ENCODE measurements at places on chromosomes 6 and 20.

GRCh38 chr6:90820436-90820835, 233.6 kb upstream of the MAP3K7 start:
- DNase-seq, result no peak

DNA sequence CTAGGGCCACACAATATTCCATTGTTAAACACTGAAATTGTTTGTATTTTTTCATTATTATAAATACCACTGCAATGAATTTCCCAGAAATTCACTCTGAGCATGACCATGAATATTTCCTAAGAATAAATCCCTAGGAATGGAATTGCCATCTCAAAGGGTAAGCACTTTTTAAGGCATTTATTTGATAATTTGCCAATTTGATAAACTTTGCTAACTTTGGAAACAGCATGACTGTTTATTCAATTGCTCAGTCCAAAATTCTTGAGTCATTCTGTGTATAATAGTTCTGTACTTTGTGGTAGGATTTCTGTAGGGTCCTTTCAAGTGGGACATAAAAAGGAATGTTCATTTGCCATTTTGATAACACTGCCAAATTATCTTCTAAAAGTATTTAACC, 44.2 kb upstream of the TOX2 start:
- DNase-seq, result no peak

- no peak for DNase-seq
These were observed 121.6 kb downstream of the SOX4 start for GRCh38 chr6:21715180-21715579.

- no peak for DNase-seq
These were observed 34.0 kb downstream of the KIAA1755 start for GRCh38 chr20:38226553-38226952.

GRCh38 chr6:157434349-157435033, 53.5 kb downstream of the ZDHHC14 start:
- DNase-seq, result no peak

GRCh38 chr6:69868961-69869360, 2.6 kb downstream of the COL19A1 start:
- no peak for DNase-seq

- DNase-seq, result no peak
These were observed 56.0 kb upstream of the SLC22A23 start for GRCh38 chr6:3512832-3513231.

GRCh38 chr6:38378801-38379200, 260.9 kb downstream of the BTBD9 start:
- DNase-seq, result no peak

- DNase-seq, result no peak
These were observed 21.6 kb upstream of the VSX1 start for GRCh38 chr20:25103526-25103925.

DNA sequence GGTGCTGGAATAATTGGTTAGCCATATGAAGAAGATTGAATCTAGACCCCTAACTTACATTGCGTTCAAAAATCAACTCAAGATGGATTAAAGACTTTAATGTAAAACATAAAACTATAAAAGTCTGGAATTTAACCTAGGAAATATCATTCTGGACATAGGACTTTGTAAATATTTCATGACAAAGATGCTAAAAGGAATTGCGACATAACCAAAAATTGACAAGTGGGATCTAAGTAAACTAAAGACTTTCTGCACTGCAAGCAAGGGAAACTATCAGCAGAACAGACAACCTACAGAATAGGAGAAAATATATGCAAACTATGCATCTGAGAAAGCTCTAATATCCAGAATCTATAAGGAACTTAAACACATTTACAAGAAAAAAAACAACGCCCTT, 45.5 kb upstream of the SLC35F1 start:
- no peak for DNase-seq

GRCh38 chr6:158411998-158412397, 99.7 kb downstream of the TULP4 start:
- no peak for DNase-seq

DNA sequence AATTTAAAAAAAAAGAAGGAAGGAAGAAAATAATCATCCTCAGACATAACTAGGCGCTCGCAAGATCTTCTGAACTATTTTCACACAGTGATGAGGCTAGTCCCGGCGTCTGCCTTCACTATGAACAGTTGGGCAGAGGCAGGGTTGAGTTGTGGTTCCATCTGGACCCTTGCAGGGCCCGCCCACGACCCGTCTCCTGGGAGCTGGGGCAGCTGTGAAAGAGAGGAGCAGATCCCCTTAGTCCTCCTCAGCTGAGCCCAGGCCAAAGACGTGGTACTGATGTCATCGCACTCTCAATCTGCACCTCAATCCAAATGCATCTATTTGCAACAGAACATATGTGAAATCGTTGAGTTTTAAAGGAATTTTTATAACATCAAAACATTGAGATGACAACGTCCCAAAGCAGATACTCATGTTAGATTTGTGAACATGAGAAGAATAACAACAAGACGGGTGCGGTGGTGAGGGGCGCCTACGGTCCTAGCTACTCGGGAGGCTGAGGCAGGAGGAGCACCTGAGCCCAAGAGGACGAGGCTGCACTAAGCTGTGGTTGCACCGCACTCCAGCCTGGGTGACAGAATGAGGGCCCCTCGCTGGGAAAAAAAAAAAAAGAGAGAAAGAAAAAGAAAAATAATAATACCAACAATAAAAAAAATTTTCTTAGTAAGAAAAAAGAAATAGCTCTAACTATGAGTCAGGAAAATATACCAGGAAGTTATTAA, 15.3 kb downstream of the TCFL5 start:
- DNase-seq, result no peak

DNA sequence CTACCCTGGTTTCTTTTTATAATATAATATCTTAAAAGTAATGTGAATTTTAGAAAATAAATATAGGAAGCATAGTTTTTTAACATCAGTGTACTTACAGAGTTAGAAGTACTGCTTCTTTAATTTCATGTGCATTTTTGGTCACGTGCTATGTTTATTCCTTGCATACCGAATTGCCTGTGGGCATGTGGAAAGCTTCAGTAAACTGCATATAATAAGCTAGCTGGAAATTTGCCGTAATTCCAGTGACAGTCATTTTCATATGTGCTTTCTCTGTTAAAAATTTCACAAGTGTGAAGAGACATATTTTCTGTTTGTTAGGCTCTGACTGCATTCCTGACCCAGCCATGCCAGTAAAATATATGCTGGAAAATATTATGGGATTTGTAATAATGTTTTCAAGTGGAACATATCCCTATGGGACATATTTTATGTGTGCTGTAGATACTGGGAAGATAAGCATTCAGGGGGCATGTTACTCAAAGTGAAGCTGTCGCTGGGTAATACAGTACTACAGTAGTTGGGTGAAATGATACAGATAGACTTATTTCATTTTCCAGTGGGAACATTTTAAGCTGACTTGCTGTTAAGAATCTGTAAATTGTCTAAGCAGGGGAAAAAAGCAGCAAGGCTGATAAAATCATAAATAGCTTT, 616.7 kb downstream of the FRK start:
- no peak for DNase-seq

DNA sequence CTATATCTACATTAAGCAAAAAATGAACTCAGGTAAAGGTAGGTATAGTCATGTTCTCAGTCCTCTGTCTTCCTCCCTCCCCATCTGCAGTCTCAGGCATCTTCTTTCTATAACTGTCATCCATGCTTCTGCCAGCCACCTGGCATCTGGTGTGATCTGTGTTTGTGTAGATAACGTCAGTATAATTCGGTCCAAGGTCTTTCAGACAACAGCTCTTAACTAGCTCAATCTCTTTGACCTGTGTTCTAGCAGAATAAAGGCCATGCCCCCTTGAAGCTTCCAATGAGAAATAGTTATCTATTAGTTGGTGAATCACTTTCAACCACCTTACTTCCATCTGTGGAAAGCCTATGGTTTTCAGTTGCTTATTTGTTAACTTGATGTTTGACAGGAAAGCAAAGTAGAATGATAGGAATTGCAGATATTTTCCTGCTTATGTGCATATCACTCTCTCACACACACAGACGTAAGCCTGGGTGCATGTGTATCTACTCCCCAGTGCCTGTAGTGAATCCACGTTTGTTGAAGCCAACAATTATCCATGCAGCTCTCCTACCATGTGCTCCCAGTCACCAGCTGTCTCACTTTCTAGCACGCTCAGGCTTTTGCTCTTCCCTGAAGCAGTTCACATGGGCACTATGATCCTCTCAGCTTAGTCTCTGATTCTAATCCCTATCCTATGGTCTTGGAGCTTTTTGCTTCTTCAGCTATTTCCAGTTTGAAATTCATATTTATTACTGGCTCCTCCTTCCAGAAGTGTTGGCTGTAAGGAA, 433.7 kb upstream of the MANEA start:
- DNase-seq, result no peak

- no peak for DNase-seq
These were observed 264.2 kb upstream of the PREP start for GRCh38 chr6:105667056-105667455.

- DNase-seq, result no peak
These were observed 81.3 kb downstream of the RPP40 start for GRCh38 chr6:4922488-4923037.

DNA sequence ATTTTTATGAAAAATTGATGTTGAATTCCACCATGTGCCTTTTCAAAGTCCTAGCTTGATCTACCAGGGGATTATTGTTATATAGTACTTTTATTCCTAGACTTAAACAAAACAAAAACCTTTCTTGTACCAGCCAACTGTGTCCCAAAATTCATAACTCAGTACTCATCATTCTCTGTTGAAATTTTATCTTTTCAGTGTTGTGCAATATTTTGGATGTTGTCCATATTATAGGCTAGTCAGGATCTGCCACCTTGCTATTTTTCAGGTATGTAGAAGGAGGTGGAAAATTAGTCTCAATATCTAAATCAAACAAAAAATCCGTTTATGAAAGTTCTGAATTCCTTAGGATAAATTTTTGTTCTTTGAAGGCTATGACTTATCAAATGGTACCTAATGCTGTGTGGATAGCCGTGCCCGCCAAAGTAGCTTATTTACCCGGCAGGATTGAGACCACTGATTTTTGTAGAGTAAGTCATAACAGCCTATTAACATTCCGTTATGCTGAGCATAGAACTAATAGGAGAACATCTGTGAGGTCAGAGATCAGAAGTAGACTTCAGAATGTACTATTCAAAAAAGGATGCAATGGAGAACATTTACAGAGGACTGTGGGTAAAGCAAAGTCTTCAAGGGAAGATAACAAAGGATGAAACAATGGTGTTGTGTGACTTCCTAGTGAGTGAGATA, 304.7 kb downstream of the SOX4 start:
- no peak for DNase-seq

GRCh38 chr6:103139377-103139776, 1720.3 kb downstream of the HACE1 start:
- DNase-seq, result no peak

DNA sequence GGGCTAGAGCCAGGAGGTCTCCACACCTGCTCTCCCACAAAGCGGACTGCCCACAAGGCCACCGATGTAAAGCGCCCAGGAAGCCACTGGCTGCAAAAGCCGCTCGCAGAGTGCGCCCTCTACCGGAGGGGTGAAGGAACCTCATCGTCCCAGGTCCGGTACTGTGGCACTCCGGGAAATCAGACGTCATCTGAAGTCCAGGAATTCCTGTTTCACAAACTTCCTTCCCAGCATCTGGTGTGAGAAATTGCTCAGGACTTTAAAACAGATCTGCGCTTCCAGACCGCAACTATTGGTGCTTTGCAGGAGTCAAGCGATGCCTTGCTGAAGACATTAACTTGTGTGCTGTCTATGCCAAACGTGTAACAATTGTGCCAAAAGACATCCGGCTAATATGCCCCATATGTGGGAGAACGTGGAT, 115.1 kb upstream of the ARID1B start:
- no peak for DNase-seq

Measured in NCI-H1436 treated with DMSO at 0.1 percent for 48 hours (cell line).